PC-3 (cell line): ENCODE measurements at places on chromosomes 11 and 22.

DNA sequence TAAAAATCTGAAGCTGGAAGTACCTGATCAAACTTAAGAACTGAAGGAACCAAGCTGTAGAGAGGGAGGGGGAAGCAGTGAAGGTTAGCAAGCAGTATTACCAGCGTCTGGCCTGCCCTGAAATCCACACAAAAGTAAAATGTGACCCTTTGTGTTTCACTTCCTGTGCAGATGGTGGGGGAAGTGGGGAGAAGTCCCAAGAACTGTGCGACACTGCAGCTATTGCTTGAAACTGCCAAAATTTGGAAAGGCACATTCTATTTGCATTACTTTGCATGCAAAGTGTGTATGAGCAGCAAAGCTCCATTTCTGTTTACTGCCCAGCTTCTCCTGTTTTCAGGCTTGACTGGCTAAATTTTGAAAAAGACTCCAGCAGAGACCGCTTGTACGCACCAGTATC, 72.1 kb upstream of the BMAL1 start:
- DNase-seq, result no peak

GRCh38 chr22:43755452-43755851, 56.7 kb downstream of the EFCAB6 start:
- DNase-seq, result no peak

DNA sequence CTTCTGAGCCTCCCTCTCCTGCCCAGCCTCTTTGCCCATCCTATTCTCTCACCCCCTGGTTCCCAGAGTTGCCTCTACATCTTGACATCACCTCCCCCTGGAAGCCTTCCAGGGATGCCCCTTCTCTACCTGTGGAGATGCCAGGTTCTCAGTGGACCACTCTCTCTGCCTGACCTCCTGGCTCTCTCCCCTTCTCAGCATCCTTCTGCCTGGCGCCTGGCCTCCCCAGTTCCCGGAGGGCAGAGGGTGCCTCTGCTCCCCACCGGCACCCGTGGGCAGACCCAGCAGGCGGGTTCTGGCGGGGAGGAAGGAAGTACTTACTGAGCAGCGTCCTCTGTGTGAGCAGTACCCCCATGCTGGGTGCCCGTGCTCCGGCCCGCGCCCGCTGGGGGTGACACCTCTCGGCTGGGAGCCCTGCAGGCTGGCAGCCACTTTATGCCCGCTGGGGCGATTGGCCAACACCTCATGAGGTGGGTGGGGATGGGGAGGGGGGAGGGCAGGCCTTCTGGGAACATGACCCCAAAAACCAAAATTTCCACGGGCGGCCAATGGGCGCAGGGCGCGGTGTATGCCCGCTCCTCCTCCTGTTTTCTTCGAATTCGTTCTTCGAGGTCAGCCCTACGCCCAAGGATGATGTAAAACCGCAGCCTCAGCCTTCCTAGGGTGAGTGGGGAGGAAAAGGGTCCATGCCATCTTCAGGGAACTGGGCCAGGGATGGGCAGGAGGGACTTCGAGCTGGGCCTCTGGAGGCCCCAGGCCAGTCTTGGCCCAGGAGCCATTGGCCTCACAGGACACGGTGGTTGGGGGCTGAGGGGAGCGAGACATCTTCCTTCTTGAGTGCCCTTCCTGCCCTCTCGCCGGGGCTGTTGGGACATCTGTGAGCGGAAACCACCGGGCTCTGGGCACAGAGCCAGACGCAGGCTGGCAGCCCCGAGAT, at the start of gene OSM:
Gene OSM (minus strand): TSS at position 407 of the 937 bp plus-strand sequence. CDS start 52 bp downstream, at position 355.
- no peak for DNase-seq

DNA sequence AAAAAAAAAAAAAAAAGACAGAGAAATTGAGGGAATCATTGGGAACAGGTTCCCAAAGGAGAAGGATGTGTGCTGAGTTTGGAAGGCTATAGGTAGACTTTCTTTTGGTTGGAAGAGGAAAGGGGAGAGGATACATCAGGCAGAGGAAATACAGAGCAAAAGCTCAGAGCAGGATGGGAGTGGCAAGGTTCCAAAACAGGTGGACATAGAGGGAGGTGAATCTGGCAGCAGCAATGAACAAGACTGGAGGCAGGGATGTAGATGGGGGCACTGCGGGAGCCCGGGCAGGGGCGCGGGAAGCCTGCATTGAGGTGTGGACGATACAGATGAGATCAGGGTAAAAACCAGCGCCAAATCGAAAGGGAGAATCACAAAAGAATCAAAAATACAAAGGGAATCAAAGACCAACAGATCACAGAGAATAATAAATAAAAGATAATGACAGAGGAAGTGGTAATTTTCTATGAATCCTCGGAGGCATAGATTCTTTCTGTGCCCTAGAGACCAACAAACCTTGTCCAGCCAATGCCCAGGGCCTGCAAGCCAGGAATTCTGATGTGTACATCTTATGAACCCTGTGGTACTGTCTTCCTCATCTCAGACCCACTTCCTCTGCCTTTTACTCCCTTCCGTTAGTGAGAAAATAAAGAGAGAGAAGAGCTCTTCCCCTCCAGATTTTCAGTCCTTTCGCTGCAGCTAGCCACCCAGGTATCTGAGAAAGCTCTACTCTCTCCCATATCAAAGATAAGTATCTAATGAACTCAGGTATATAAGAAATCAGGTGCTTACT, 70.3 kb downstream of the SLC1A2 start:
- no peak for DNase-seq

DNA sequence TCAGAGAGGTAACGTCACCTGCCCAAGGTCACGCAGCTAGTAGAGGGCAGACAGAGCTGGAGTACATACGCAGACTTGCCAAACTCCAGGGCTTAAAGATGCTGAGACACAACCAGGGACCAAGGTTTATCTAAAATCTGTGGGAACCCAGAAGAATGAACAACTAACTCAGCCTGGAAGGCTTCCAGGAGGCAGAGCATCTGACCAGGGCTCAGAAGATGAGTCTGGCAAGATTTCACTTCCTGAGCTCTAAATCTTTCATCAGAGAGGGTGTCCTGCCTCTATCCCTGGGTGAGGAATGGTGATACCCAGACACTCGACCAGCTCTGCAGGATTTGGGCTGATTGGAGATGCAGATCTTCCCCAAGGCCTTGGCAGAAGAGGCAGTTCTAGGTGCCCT, 9.1 kb downstream of the GAL3ST1 start:
- no peak for DNase-seq

DNA sequence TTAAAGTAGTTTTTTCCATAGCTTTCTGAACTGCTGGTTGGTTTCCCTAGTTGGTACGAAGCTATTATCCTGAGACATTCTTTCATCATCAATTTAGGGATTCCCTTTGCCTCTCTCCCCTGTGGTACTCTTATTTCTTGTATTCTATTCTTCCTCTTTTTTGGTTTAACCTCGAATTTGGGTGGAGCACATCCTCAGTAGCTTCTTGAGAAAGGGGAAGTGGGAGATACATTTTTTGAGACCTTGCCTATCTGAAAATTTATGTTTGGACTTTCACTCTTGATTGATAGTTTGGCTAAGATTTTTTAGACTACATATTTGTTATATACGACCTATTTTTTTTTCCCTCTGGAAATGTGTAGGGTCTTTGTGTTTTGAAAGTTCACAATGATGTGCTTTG, 121.7 kb upstream of the ZBED5 start:
- DNase-seq, result no peak

GRCh38 chr11:104003491-104003890, 32.9 kb upstream of the DDI1 start:
- no peak for DNase-seq

GRCh38 chr11:72926076-72926475, 111.9 kb downstream of the ATG16L2 start:
- no peak for DNase-seq

DNA sequence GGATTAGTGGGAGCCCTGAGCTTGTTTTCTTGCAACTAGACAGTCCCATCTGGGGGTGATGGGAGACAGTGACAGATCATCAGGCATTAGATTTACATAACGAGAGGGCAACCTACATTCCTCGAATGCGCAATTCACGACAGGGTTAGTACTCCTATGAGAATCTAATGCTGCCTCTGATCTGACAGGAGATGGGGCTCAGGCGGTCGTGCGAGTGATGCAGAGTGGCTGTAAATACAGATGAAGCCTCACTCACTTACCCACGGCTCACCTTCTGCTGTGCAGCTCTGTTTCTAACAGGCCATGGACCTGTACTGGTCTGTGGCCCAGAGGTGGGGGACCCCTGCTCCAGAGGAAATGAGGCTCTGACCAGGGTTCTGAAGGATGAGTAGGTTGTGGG, 125.5 kb downstream of the FBXO7 start:
- no peak for DNase-seq

- no peak for DNase-seq
These were observed 557.9 kb upstream of the ANO5 start for GRCh38 chr11:21634956-21635355.

- DNase-seq, result peak; percentile 82
These were observed 1.6 kb downstream of the GTPBP1 start for GRCh38 chr22:38707346-38707745.

- DNase-seq, result no peak
These were observed 126.0 kb upstream of the MTNR1B start for GRCh38 chr11:92843455-92843854.

- DNase-seq, result peak; percentile 95
These were observed 46.2 kb downstream of the IGF2 start for GRCh38 chr11:2092956-2093412.

DNA sequence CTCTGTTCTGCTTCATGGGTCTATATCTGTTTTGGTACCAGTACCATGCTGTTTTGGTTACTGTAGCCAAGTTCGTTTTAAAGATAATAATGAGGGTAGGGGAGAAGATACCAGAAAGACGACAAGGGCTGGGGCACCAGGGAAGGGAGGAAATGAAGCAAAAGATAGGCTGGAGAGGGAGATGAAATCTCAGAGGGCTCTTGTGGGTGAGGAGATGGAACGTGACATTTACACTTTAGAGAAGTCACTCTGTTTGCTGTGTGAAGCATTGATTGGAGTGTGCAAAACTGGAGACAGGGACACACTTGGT, 33.5 kb downstream of the OR4D9 start:
- DNase-seq, result no peak

DNA sequence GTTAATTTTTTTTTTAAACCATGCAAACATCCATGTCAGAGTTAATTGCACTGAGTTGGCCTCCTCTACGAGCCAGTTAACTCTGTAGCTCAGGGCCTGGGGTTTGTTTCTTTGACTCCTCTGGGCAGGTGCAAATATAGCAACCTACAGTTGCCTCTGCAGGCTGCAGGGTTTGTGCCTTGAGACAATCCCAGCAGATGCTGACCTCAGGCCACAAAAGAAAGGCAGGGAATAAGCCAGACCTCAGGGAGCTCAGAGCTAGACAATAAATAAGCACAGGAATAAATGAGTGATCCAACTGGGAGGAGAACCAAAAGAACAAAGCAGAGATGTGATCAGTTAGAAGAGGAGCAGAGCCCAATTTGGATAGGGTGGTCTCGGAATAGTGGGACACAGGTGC, 390.8 kb downstream of the SHANK2 start:
- DNase-seq, result no peak

DNA sequence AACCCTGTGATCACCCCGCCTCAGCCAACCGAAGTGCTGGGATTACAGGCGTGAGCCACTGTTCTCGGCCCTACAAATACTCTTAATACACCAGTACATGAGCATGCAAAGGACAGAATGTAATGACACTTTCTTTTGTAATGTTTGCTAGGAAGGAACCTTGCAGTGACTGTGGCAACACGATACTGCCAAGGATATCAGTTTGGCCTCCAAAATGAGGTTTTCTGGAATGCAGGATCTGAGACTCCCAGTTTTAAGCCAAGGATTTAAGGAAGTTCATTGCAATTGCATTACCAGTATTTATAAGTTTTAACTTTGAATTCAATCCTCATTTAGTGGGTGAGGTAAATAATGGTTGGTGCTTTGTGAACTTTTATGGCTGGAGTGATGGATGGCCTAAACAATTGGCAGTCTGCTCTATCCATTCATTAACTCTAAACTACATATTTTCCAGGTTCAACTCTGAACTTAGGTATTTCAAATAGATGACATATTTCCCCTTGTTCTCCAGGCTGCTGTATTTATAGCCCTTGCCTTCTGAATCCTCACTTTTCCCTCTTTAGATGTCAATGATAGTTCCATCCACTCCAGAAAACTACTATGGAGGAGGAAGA, 330.3 kb downstream of the C11orf87 start:
- no peak for DNase-seq

DNA sequence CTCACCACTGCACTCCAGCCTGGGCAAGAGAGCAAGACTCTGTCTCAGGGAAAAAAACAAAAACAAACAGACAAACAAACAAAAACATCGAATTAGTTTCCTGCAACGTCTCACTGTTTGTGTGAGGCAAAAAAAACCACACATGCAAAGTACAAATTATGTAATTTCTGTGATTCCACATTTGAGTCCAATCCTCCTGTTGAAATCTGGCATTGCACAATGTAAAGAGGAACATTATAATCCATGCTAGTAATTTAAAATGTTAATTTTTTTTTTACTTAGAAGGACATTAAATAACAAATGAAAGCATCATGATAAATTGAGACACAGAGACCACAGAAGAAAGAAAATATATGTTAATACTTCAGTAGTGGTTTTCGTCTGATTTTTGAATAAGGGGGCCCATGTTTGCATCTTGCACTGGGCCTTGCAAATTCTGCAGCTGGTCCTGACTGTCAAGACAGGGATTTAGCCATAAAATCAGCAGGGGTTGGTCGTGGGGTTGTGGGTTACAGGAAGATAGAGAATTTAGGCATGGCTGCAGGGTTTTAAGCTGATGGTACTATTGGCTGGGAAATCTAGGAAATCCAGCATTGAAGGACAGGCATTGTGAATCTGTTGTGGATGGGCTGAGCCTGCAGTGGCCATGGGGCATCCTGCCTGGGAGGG, 102.6 kb upstream of the ALDH3B2 start:
- DNase-seq, result no peak

- DNase-seq, result no peak
These were observed 139.5 kb upstream of the TIMP3 start for GRCh38 chr22:32661737-32662586.

DNA sequence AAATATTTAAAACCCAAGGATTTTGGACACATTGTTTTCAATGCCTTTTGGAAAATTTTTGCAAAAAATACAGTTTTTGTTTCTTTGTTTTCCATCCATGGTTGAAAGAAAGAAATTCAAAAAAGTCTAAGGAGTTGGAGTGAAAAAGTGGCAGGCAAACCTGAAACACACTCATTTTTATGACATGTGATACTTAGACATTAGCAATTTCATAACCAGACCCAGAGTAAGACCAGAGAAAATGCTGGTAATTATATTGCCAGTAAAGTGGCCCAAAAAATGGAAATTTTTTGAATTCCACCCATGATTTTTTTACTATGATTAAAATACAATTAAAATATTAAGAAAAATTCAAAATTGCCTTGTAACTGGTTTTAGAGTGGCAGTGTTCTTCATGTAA, 128.2 kb downstream of the SLC17A6 start:
- DNase-seq, result no peak

- DNase-seq, result no peak
These were observed 7.1 kb downstream of the TBX1 start for GRCh38 chr22:19767427-19768341.

DNA sequence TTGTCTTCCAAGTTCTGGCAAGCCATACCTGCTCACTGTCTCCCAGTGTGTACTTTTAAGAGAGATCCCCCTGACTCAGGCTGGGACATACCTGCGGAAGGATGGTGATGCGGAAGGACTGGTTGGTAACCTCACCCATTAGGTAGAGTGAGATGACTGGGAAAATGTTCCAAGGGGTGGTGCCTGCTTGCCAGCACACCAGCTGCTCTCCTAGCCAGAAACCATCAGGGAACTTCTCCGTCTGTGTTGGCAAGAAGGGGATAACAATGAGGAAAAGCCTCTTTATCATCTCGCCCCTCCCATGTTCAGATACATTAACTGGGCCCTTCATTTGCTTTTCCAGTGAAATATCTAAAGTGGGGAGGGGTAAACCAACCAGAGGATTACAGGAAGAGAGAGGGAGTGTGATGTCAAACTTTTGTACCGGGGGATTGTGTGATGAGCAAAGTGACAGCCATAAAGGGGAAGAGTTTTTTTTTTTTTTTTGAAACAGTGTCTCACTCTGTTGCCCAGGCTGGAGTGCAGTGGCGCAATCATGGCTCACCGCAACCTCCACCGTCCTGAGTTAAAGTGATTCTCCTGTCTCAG, at the start of gene BACE1-AS:
Gene BACE1-AS (plus strand): TSS at position 538 of the 588 bp plus-strand sequence.
- no peak for DNase-seq
